ENCODE measurements at places on chromosomes 1 and 21. TPM values are rescaled to one million over a fixed set of nuclear protein-coding genes. Genes with fewer than 3 reads are reported as not detected.

Gene RAB42
- 0.52 TPM for total RNA-seq

Gene AXDND1
- total RNA-seq: not detected

Gene TFF3
- total RNA-seq: not detected

Gene CYP4X1
- not detected for total RNA-seq

Gene COL11A1
- total RNA-seq: 0.10 TPM

Gene FCER1G
- total RNA-seq: 190 TPM

Gene VWA5B1
- not detected for total RNA-seq

Gene PTPRU
- 0.52 TPM for total RNA-seq

Gene HAPLN2
- 0.21 TPM for total RNA-seq

Gene ADCY10
- total RNA-seq: not detected

Gene LIN28A
- total RNA-seq: not detected

Gene FPGT
- total RNA-seq: 5.6 TPM

Gene RGS16
- total RNA-seq: 4.3 TPM

Gene FAM43B
- not detected for total RNA-seq

Gene AMY2A
- not detected for total RNA-seq

Gene FALEC
- total RNA-seq: not detected

Data from mononuclear cell (primary cell).